Stimulated activated CD8-positive, alpha-beta memory T cell treated with anti-CD3 and anti-CD28 coated beads, Interleukin-15, amount 100 ng/mL, for 4 hours (primary cell): ENCODE measurements at places on chromosomes 2 and 18.

DNA sequence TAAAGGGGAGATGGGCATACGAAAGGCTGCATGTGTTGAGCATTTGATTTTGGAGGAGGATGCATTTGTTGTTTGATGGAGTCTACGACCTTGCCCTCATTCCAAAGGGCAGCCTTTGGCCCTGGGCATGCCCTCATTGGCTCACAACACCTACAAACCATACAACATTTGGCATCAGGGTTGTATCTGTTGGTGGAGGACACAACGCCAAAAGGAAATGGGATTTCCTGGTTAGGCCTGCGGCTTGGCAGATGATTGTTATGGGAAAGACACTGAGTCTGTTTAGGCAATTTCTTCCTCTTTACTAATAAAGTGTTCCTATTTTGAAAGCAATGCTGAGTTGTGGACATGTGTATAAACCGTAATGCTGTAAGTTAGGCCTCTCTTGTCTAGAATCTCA is 246.9 kb downstream of the LDLRAD4 start:
- DNase-seq = no peak

GRCh38 chr2:109428281-109428680 is 185.5 kb downstream of the SEPTIN10 start:
- DNase-seq = no peak

- DNase-seq = no peak
Measured at GRCh38 chr2:105497094-105497493, 98.2 kb upstream of the FHL2 start.

DNA sequence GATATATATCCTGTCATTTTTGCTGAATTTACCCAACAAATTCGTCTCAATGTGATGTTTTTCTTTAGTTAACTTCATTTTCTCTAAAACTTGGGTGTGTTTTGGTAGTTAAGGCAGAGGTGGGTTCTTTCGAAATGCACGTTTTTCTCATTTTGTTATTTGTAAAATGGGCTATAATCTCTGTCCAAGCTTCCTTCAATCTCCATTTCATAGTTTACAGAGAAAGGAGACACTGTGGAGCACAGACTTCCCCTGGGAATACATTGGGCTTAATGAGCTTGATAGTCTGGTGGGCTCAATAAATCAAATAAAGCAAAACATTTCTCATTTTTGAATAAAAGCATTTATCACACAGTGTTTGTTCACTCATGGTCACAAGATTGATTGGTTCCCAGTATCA is 145.1 kb downstream of the AGPS start:
- no peak for DNase-seq

DNA sequence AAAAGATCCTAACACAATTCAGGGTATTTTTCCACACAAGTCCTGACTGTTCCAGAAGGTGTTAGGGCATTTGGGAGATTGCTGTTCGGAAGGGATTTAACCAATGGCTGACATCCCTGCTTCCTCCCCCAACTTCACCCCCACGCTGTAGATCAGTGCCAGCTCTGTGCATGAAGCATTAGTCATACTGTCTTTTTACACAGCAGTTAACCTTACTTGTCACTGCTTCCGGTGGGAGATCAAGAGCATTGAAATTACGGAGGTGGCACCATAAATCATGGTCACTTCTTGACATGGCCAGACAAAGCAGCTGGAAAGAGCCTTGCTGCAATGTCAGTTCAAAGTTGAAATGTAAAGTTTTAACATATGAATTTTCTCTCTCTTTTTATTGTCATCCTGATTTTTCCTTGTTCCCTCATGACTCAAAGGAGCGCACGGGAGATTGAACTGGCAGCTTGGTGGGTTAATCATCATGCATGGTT is 70.2 kb downstream of the HRH4 start:
- DNase-seq = no peak

DNA sequence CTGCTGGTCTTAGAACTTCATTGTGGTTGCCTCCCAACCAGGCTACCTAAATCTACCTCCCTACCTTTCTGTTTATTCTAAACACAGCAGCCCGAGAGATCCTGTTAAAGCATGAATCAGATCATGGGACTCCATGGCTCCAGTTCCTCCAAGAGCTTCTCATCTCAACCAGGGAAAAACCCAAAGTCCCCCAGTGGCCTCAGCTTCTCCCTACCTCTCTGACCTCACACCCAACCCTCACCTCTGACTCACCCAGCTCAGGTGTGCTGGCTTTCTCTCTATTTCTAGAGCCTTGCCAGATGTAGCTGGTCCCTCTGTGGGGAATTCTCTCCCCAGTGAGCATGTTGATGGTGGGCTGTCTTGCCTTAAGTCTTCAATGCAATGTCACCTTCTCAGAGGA is 93.8 kb upstream of the COPS8 start:
- no peak for DNase-seq

GRCh38 chr2:203835420-203835819 is 32.2 kb upstream of the CTLA4 start:
- DNase-seq = no peak

- no peak for DNase-seq
Measured at GRCh38 chr18:564708-565561, 15.2 kb upstream of the CETN1 start.

- no peak for DNase-seq
Measured at GRCh38 chr2:26889796-26890195, 41.9 kb downstream of the DPYSL5 start.

- DNase-seq = peak; percentile 53
Measured at GRCh38 chr2:241867776-241868420, 1.6 kb upstream of the RTP5 start.

DNA sequence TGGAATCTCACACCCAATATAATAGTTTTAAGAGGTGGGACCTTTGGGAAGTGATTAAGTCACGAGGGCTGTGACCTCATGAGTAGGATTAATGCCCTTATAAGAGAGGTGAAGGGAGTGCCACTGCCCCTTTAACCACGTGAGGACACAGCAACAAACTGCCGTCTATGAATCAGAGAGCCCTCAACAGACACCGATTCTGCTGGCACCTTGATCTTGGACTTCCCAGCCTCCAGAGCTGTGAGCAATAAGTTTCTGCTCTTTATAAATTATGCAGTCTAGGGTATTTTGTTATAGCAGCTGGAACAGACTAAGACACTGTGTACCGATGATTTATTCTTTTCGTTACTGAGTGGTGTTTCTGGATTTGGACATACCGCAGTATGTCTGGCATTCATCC is 56.2 kb downstream of the RRM2 start:
- DNase-seq = no peak

DNA sequence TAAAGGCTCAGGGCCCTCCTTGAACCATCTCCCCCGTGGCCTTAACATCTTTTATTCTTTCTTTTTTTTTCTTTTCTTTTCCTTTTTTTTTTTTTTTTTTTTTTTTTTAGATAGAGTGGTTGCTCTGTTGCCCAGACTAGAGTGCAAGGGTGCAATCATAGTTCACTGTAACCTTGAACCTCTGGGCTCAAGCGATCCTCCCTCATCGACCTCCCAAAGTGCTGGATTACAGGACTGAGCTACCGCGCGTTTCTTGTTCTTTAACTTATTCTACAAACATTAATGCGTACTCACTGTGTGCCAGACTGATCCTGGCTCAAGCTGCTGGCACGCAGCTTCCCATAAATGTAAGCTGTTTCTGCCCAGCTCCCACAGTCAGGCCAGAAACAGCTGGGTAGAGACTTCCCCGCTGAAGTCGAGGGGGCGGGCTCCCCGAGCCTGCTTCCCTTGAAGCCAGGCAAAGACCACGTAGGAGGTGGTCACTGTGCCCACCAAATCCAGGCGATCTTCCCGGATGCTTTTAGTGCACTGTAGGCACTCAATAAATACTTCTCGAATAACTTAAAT is 29.2 kb upstream of the ATP6V1B1 start:
- DNase-seq = no peak

GRCh38 chr2:54455563-54456361 is at the start of gene SPTBN1:
TSS of gene SPTBN1 (plus strand) at chr2:54456327. CDS start at chr2:54526419, 70,092 bp downstream.
- no peak for DNase-seq

GRCh38 chr2:144102386-144102785 is 417.5 kb downstream of the ZEB2 start:
- no peak for DNase-seq

DNA sequence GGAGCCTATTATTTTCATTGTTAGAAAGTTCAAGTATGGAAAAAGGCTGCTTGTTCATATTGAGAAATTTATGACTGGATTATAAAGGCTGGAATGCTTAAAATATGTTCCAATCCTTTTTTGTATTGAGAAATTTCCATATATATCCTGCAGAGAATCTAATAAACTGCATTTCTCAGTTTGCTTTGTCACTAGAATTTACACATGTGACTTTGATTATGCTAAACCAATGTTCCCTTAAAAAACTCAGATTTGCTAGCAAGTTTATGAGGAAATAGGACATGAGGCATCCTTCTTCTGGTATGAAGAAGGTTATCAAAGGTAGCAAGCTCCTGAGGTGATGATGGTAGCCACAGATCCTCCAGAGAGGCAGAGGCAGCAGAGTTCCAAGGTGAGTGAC is 29.2 kb upstream of the DSEL start:
- no peak for DNase-seq

DNA sequence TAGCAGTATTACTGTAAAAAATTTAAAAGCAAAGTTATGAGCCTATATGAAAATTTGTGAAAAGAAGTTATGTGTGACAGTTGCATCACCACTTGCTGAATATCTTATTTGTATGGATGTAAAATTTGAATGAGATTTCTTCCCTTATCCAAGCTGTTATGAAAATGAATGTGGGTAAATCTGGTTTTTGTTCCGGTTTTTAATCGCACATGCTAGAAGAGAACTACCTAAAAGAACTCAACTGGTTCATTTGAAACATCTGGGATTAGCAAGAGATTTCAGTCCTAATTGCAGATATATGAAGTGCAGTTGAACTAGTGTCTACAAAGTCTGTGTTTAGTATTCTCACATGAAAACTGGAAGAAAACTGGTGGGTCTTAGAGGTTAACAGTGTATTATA is 467.1 kb upstream of the SPHKAP start:
- no peak for DNase-seq

- no peak for DNase-seq
Measured at GRCh38 chr2:3485166-3485565, 34.2 kb downstream of the ADI1 start.

GRCh38 chr18:55018602-55019001 is 59.3 kb upstream of the CCDC68 start:
- DNase-seq = no peak

DNA sequence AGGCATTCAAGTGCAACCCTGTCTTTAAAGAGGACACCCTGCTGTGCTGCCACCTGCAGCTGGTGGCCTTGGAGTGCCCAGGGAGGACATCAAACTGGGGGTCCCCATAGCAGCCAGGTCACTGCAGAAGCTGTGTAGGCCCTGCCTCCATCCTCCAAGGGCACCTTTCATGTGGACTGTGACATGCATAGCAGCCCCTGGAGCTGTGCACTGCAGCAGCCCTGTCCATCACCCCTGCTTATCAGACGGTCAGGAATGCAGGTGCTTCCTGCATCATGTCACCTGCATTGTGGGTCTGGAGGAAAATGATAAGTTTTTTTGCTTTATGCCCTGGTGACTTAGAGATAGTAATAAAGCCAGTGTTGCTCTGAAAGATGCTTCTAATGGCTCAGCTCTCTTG is 155.7 kb downstream of the DYSF start:
- no peak for DNase-seq

- no peak for DNase-seq
Measured at GRCh38 chr2:190088917-190089316, 26.4 kb upstream of the MSTN start.

GRCh38 chr2:69216535-69217332 is 170.3 kb downstream of the GFPT1 start:
- no peak for DNase-seq

GRCh38 chr18:56321470-56321869 is 316.9 kb downstream of the TXNL1 start:
- no peak for DNase-seq

DNA sequence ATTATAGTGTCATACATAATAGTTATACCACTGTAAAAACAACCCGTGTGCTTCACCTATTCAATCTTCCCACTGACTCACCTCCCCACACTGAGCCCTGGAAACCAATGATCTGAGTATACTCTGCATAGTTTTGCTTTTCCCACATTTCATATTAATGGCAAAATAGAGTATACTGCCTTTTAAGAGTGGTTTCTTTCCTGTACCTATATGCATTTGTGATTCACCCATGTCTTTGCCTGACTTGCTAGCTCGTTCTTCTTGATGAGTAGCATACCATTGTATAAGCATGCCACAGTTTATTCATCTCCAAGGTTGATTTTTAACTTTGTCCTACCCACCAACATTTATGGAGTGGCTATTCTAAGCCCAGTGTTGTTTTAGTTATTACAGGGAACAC is 686.4 kb downstream of the PLCL1 start:
- DNase-seq = no peak

GRCh38 chr18:73707035-73707434 is 440.6 kb downstream of the FBXO15 start:
- DNase-seq = no peak

DNA sequence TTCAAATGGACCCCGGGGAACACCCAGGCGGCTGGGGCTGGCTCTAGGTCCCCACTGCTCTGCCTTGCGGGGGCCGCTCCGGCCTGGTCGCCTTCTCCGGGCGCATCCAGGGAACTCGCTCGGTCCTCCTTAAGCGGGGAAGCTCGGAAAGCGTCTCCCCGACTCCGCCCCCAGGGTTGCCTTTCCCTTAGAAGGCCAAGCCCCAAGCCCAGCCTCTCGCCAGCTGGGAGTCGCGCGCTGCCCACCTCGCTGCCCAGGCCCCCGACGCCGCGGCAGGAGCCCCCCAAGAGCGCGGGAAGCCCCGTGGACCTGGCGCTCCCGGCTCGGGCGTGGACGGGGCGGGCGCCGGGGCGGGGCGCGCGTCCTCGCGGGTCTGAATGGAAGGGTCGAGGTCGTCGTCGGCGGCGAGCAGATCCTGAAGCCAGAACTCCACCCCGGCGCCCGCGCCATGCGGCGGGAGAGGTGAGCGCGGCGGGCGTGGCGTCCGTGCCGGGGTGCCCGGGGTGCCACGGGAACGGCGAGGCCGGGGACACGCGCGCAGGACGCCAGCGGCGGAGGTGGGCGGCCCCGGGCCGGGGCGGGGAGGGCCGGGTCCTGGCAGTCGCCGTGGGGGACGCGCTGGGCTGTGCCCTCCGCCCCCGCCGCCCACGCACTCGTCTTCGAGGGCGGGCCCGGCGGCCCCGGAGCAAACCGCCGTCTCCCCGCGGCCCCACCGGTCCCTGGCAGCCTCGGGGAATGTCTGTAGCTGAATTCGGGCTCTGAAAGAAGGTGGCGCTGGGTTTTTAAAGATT is at the start of gene BOK:
Gene BOK, plus strand, starts transcription at position 214 of the 791 bp plus-strand sequence. CDS start 739 bp downstream, outside the sequence.
- DNase-seq = no peak

- no peak for DNase-seq
Measured at GRCh38 chr18:27500531-27500930, 315.4 kb upstream of the CHST9 start.

- DNase-seq = no peak
Measured at GRCh38 chr2:12244070-12244469, 472.7 kb upstream of the TRIB2 start.

GRCh38 chr2:17818235-17818815 is 2.1 kb downstream of the MSGN1 start:
- no peak for DNase-seq

DNA sequence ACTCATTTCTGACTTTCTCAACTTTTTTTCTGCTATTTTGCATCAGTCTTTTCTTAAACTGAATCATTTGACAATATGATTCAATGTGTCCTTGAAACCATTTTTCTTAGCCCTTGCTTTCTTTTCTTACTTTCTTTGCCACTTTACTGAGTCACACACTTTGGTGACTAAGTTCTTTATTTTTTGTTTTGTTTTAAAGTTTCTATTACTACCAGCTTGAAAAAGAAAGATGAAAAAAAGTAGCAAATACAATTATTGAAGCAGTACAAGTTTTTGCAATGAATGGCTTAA is 116.5 kb downstream of the DOCK10 start:
- no peak for DNase-seq

GRCh38 chr18:35290094-35290735 is at the start of gene ZSCAN30:
TSS of gene ZSCAN30 (minus strand) at chr18:35290229. CDS start at chr18:35264352, 25,877 bp downstream.
- peak; percentile 94 for DNase-seq
